ENCODE measurements at places on chromosomes 3 and 15.

DNA sequence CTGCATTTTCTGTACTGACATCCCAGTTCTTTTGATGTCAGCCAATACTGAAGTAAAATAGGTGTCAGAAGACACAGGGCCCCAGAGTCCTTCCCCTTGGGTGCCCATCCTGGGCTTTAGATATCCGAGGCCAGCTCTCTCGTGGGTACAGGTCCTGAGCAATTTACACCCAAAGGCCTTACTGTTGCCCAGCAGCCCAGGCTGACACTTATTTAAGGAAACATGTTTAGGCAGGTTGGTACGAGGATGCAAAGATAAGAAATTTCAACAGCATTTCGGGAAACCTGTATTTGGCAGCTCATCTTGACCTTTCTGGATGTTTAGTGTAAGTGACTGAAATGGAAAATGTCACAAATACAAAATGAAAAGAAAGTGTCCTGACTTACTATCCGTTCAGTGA lies 130.0 kb upstream of the IL12A start:
- no peak for DNase-seq

DNA sequence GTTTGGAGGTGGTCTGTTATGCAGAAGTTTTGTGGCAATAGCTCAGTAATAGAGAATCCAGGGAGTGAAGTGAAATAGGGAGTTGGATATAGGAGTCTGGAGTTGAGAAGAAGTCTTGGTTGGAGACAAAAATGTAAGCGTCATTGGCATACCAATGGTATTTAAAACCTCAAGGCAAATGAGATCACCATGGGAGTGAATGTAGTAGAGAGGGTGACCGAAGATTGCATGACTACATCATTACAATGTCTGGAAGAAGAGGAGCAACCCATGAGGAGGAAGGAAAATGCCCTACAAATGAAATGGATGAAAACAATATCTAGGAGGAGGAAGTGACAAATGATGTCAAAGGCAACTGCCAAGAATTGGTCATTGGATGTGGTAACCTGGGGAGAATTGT lies 54.4 kb downstream of the CNTN4 start:
- no peak for DNase-seq

DNA sequence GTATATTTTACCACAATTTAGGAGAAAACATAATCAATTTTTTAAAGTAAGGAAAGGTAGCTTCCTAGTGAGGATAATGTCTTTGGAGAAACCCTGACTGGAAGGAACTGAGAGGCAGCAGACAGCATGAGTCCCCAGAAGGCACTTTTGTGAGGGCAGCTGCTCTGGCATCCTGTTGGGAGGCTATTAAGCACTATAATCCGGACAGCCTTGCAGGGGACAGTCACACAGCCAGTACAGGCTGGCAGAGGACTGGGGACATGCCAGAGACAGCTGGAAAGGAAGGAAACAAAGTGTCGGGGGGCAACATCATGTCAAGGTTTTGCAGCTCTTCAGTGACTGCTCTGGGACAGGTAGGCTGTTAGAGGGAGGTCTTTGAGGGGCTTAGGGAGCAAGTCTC lies 15.7 kb downstream of the ACAN start:
- DNase-seq, result no peak

DNA sequence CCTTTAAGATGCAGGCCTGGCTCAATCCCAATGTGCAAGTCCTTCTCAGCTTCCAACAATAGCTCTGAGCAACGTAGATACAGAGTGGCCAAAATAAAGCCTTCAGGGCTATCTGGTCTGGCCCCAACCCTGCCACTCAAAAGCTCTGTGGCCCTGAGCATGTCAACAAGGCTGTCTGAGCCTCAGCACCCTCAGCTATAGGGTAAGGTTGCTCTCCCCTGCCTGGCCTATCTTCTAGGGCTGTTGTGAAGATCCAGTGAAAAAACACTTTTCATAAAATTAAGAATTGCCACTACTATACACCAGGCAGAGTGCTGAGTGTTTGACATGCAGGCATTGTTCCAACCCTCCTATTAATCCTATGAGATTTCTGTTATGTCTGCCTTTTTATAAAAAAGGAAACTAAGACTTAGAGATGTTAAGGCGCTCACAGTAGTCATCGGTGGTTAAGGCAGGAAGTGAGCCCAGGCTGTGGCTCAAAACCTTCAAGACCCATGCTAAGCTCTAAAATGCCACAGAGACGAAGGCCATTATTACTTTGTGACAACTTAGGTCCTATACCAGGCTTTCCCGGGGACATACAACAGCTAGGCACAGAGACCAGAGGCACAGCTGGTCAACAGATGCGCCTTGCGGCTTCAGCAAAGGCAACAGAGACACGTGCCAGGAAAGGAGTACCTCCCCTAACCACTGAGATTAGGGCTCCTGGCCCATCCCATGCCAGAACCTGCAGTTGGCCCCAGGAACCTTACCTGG lies 5.1 kb downstream of the POLG start:
- DNase-seq, result no peak

DNA sequence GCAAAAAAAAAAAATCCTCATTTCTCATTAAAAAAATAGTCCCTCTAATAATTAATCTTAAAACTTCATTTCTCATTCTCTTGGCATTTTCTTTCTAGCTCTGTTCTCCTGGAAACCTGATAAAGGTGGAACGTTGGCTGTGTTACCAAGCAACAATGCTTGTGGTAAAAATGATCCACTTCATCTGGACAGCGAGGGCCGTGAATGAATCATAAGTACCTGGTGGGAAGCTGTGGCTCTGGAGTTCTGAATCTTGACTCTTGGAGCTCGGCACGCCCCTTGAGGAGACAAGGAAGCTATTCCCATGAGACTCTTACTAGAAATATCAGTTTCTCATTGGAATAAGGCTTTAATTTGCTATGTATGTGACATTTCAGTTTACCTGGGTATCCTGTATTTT lies 32.5 kb downstream of the BCL2L10 start:
- no peak for DNase-seq

GRCh38 chr3:46293991-46294833 lies 52.0 kb downstream of the CCR3 start:
- DNase-seq, result peak; percentile 40

DNA sequence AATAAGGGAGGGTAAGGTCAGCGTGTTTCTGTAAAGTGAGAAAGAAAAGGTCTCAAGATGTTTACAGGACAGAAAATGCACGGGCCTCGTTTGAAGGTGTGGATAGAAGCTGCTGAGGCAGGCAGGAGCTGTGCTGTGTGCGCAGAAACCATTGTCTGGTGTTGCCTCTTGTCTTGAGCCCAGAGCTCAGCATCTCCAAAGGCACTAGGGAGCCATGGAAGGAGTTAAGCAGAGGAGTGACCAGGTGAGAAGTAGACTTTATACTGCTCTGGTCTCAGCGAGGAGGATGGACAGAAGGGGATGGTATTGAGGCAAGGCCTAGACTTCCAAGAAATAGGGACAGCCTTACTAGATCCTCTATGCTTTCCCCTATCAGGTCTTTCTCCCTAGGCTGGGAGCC lies 13.0 kb downstream of the CAND2 start:
- DNase-seq, result no peak

DNA sequence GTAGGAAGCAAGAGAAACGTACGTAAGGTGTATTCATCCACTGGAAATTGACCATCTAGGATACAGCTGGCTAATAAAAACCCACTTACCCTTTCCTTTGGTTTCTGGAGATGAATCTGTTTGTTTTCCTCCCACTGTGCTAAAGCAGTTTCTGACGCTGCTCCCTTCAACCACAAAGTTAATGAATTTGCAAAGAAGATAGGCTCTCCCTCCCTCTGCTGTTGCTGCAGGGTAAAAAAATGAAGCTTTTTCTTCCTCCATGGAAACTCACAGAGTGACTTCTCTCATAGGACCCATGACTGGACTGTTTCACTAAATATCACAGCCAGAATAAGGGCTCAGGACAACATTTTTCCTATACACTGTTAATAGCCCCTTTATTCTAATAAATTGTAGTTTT lies 172.1 kb upstream of the LRRN1 start:
- no peak for DNase-seq

GRCh38 chr15:75532413-75533250 lies 46.5 kb downstream of the PTPN9 start:
- no peak for DNase-seq

DNA sequence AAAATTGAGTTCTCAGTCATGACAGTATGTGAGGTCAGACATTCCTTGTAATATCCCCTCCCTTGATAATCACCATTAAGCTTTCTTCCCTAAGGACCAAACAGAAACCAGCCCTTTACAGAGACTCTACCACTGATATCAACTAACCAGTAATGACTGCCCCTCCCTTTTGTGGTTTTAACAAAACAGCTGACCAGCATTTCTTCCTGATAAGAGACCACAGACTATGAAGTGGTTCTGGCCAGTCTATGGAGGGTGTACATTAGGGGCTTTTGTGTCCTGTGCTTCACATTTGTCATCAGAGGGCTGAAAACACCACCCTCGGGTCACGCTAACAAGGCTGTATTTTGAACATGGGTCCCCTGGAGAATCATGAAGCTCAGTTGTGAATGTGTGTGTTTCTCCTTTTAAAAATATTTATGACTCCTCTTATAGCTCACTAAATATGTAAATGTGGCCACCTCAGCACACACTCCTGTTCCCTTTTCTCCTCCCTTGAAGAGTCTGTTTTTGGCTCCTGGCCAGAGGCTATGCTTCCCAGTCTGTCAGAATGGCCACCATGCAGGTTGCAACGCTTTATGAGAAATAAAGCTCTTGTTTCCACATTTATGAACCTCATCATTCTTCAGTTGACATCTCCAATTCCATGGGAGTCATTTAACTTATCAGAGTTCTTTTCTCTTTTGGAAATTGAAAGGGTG lies 239.3 kb downstream of the CPNE4 start:
- DNase-seq, result peak; percentile 6

DNA sequence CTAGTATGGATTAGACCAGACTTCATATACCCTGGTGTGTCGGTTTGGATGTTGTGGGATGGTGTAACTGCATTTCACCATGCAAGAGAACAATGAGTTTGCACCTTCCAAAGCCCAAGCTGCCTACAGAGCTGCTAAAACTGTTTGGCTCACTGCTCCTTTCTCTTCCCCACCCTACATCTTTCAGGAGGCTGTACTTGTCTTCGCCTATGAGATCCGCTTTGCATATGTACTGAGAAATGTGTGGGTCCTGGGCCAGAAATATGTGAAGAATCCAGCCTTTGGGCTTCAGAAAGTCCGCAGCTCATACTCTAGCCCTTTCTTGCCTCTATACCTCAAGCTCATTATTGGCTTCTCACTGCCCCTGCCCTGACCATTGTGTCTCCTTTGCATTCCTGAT lies 1060.0 kb downstream of the NTRK3 start:
- no peak for DNase-seq

DNA sequence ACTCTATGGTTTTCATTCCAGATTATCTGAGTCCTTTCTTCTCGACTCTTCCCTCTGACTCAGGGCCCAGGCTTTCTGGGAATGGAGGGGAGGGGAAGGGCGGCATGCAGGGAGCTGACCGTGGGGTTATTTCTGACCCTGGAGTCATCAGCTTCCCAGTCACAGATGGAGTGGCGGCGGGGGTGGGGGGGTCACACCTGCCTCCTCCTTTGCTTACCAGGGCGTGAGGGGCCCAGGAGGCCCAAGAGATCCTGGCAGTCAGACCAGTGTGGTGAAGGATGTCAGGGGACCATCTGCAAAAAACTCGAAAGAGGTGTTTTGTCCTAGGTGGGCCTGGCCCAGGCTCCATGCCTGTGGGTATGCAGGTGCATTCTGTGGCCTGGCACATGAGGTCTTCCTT lies 996 bp upstream of the XIRP1 start:
- no peak for DNase-seq

GRCh38 chr3:101886626-101887025 lies 37.3 kb downstream of the NFKBIZ start:
- no peak for DNase-seq

All from GM13977 (cell line).